ENCODE measurements at places on chromosomes 6 and 20.

- DNase-seq = no peak
Measured at GRCh38 chr6:124420116-124420840, 542.0 kb upstream of the RNF217 start.

- DNase-seq = no peak
Measured at GRCh38 chr6:138988469-138988834, 399 bp upstream of the REPS1 start.

GRCh38 chr20:20366551-20366875 is 1.4 kb upstream of the INSM1 start:
- DNase-seq = no peak

DNA sequence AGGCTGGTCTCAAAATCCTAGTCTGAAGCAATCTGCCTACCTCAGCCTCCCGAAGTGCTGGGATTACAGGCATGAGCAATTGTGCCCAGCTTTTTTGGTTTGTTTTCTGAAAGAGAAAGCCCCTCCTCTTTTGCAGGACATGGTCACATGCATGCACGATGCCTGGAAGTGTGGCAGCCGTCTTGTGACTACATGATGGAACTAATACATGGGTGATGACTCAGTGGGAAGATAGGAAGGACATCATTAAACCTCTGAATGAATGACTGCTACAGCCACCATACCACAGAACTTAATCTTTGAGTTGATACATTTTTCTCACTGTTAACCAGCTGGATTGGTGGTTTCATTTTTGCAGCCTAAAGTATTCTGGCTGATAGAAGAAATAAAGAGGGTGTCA is 13.4 kb upstream of the CTNNBL1 start:
- no peak for DNase-seq

DNA sequence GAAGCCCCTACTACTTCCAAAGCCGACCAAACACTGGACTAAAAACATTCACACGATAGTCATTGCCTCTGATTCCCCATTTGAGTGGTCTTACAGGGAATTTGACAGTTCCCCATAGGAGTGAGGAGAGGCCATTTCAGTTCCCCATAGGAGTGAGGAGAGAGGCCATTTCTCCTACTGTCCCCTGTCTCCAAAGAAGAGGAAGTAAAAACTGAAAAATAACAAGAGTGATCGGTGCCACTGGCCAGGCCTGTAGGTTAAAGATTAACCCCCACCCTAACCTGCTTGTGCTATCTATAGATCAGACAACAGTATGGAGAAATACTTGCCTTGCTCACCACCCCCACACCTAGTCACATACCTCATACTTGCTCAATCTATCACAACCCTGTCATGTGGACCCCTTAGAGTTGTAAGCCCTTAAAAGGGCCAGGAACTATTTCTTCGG is 204.0 kb upstream of the MOCS1 start:
- no peak for DNase-seq

GRCh38 chr6:51927450-51927849 is 160.0 kb downstream of the PKHD1 start:
- no peak for DNase-seq

DNA sequence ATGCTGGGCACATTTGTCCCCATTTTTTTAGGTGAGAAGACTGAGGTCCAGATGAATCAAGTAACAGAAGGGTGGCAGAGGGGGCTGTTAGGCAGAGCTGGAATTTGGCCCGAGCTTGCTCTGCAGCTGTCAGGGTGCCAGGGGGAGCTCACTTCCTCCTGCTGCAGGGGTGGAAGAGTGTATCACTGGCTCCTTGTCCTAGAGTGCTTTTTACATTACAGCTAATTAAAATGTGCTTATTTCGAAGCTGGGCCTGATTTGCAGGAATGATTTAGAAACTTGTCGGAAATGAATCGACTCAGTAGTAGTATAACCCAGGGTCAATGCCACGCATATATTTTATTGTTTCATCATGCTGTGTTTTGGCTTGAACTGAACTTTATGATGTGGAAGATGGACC is 11.1 kb downstream of the TOX2 start:
- no peak for DNase-seq
